ENCODE measurements at places on chromosomes 7 and 10.

GRCh38 chr10:22468570-22469320 is 123.4 kb downstream of the SPAG6 start:
- no peak for DNase-seq

DNA sequence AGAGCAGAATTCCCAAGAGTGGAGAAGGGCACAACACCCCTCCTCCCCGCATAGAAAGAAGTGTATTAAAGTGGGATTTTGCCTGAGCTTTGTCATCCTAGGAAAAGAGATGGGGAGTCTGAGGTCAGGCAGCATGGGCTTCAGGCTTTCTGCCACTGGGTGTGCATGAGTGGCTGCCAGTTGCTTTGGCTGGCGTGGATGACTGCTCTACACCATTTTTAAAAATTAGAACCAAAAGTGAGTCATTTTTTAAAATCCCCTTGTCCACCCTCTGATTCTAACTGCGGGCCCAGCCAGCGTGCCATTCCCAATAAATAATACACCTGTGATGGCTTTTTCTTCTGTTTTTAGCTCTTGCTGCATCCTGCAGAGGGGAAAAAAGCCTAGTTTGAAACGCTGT is 13.4 kb downstream of the SLC29A3 start:
- no peak for DNase-seq

- DNase-seq, result no peak
Measured at GRCh38 chr7:27123007-27123476, 7.5 kb downstream of the HOXA4 start.

DNA sequence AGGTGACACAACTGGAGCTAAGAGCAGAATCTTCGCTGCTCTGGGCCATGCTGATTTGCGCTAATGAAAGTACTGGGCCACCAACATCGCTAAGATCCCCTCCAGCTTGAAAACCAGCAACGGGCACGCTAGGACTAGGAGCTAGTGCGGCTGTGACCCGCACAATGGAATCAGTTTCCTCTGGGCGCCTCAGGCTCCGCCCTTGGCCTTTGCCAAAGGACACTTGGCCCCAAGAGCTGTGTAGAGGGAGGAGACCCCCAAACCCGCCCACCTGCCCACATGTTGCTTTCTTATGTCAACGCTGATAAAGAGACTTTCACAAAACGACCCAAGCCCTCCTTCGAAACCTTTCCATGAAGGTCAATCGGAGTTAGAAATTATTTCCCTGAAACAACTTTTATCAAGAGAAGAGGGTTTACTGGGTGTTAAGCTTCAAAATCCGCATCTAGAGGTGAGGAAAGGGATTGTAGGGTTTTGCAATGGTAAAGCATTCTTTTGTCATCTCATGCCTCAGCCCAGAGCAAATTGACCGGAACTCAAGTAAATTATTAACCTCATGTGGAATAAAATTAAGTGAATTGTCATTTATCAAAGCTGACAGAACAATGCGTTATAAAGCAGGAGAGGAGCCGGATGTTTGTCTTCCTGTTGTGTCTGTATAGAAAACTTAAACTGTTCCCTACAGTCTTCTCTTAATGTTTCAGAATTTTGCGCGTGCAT is 9.4 kb downstream of the ABCB5 start:
- DNase-seq, result no peak

DNA sequence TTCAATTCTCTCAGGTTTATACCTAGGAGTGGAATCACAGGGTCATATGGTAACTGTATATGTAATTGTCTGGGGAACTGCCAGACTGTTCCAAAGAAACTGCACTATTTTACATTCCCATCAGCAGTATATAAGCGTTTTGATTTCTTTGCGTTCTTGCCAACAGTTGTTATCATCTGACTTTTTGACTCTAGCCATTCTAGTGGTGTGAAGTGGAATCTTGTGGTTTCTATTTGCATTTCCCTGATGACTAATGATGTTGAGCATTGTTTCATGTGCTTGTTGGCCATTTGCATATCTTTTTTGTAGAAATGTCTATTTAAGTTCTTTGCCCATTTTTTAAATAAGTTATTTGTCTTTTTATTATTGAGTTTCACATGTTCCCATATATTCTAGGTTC is 44.3 kb upstream of the ZC3HAV1 start:
- DNase-seq, result peak; percentile 69

GRCh38 chr7:142654398-142654797 is 94.9 kb upstream of the PRSS1 start:
- no peak for DNase-seq

- DNase-seq, result peak; percentile 41
Measured at GRCh38 chr10:28248092-28248491, 54.8 kb downstream of the MPP7 start.

GRCh38 chr10:71269301-71270288 is 49.5 kb upstream of the SLC29A3 start:
- DNase-seq, result peak; percentile 34

- DNase-seq, result no peak
Measured at GRCh38 chr10:43126759-43127424, 11.4 kb upstream of the CSGALNACT2 start.

DNA sequence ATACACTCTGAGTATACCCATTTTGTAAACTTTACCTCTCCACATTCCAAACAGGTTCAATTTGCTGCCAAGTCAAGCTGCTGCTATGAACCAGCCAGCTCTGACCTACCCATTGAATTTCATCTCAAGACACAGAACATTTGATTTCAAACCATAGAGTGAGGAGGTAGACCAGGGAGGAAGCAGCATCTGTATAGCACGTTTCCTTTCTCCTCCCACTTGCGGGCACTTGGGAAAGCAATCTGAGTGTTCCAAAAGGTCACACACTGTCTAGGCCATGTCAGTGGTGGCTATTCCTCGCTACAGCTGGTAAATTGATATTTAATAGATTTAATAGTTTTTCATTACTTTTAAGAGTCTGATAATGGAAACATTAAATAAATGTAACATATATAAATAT is 147.8 kb upstream of the EEPD1 start:
- no peak for DNase-seq

GRCh38 chr7:150451097-150451793 is 815 bp downstream of the GIMAP8 start:
- no peak for DNase-seq

DNA sequence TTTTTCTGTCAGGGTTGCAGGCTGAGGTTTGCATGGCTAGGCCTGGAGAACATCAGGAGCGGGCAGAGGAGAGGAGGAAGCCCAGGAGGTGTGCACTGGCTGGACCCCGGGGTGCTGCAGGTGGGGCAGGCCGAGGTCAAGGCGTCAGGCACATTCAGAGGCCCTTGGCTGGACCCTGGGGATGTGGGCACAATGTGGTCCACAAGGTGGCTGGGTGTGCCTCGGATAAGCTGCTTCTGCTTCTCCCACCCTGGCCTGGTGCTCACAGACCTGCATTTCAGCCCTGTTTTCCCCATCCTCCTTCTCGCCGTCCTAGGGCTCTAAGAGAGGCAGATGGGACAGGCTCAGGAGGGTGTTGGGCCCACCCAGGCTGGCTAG is 108.2 kb downstream of the ADCY1 start:
- no peak for DNase-seq

GRCh38 chr7:139451638-139452037 is 31.8 kb downstream of the KLRG2 start:
- DNase-seq, result peak; percentile 48

DNA sequence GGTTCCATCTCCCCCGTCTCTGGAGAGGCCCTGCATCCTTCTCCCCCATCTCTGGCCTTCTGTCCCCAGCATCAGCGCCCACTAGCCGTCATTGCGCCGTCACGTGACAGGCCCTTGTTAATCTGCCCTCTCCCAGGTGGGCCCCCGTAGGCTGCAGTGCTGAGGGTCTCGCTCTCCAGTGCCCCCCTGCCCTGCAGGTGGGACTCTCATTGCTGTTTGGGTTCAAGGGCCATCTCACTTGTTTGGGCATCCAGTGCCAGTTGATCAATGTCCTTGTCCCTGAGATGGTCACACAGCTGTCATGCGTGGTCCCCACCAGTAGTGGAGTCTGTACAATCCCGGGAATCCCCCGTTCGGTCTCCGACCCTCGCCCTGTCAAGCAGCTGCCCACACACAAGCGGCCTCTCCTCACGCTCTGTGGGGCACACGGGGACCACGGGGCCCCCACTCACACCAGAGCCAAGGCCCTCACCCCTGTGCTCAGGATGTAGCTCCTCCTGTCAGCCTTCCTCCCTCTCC is 114.0 kb downstream of the INPP5A start:
- DNase-seq, result no peak

DNA sequence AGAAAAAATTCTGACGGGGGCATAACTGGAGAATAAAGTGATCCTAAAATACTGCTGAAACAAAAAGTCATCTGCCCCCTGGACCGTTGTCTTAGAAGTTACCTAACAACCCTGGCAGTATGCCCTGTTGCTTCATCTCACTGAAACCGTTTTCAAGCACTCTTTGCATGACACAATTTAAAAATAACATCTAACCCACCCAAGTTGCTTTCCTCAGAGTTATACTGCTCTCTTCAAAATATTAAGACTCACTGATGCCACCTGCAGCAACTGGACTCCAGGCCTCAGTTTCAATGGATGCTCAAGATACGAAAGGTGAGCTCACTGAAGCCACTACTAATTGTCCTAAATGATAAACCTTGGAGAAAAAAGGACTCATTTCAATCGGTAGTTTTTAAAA is 57.4 kb downstream of the CDK6 start:
- DNase-seq, result peak; percentile 59

DNA sequence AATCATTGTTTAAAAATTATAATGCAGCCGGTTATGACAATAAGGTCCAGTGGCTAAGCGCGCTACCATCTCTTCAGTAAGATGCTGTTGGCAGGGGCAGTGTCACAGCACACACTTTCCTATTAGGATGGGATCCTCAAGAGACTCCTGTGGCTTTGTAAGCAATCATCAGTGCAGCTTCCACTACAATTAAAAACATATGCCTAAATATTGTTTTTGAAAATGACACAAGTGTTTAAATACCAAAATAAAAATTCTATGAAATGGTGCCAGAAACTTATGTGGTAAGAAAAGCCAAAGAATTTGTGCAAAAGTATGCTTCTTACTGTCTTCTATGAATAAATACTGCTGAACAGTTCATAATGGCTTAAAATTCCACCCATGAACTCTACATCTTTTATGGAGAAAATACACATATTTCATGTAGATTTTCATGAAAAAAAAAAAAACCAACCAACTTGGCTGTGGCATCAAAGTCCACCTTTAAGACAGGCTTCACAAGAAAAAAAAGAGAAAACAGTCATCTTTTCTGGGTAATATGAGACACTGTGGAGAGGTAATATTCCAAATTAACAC is 132.8 kb downstream of the SEMA3C start:
- DNase-seq, result peak; percentile 88

DNA sequence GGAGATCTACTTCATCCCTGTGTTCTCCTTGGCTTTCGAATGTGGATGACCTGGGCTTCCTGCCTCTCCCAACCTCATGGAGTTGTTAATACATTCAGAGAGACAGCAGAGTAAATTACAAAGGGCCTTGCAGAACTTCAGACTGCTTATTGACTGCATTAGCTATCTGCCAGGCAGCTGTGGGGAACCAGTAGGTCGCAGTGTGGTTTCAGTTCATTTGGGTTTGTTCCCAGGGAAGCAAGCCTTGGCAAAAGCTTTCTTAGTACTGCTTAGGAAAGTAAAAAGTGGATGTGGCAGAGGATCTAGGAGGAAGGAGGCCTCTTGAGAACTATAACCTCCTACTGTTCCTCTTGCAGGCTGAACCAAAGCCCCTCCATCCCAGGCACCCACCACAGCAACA is 9.2 kb downstream of the NPFFR1 start:
- no peak for DNase-seq

DNA sequence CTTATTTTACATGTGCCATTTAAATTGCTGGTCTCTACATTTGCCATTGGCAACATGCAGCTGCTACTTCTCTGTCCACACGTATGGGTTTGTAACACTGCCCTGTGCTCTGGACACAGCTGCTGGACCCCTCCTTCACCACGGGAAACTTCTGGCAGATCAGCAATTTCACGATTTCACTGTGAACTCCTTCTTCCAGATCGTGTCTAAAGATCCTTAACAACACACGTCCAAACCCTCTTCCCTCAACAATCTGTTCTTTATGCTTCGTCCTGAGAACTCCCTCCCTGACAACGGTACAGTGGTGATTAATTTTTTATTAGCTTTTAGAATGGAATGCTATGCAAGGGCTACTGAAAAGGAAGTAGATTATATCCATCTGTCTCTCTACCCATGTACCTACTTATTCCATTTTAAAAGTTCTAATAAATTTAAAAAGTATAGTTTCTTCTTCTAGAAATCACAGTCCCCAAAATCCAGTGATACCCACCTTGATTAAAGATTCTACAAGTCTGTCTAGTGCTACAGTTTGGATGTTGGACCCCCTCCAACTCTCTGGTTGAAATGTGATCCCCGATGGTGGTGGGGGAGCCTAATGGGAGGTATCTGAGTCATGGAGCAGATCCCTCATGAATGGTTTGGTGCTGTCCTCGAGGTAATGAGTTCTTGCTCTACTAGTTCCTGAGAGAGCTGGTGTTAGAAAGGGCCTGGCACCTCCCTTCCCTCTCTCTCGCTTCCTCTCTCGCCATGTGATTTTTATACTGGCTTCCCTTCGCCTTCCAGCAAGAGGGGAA is 81.0 kb downstream of the KIAA1549 start:
- peak; percentile 73 for DNase-seq

- peak; percentile 91 for DNase-seq
Measured at GRCh38 chr10:4807761-4808507, 18.1 kb upstream of the AKR1E2 start.

- DNase-seq, result no peak
Measured at GRCh38 chr10:91643700-91644099, 10.8 kb upstream of the PPP1R3C start.

- no peak for DNase-seq
Measured at GRCh38 chr7:36088966-36089365, 64.1 kb upstream of the EEPD1 start.

GRCh38 chr10:126186766-126187165 is 201.5 kb downstream of the ADAM12 start:
- DNase-seq, result peak; percentile 36

- DNase-seq, result peak; percentile 36
Measured at GRCh38 chr7:116265881-116266280, 55.5 kb downstream of the TES start.

GRCh38 chr10:27745732-27746396 is at the start of gene MKX:
Gene MKX (minus strand): TSS chr10:27745819. CDS start chr10:27743415, 2,404 bp downstream.
- DNase-seq, result peak; percentile 77

- peak; percentile 18 for DNase-seq
Measured at GRCh38 chr7:121761399-121761798, 111.6 kb upstream of the PTPRZ1 start.

DNA sequence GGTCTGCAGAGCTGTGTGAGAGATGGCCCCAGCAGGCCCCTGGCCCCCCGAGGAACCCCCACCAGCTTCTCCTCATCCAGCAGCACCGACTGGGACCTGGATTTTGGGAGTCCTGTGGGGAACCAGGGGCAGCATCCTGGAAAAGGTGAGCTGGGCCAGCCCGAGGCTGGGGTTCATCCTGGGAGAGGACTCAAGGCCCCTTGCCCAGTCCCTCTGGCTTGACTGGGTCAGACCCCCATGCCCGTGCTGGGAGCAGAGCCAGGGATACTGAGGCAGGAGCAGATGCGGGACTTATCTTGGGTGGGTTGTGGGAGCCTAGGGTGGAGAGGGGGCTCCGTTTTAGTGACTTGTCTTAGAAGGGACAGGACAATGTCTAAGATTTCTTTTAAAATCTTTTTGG is 47.5 kb downstream of the ZNF467 start:
- DNase-seq, result no peak
